H54 (cell line): ENCODE measurements at places on chromosomes 11 and 22.

- peak; percentile 7 for DNase-seq
Observed at GRCh38 chr22:32311551-32312071, 46.1 kb upstream of the RFPL3 start.

- DNase-seq, result peak; percentile 49
Observed at GRCh38 chr22:37546437-37547250, 13.6 kb upstream of the CDC42EP1 start.

DNA sequence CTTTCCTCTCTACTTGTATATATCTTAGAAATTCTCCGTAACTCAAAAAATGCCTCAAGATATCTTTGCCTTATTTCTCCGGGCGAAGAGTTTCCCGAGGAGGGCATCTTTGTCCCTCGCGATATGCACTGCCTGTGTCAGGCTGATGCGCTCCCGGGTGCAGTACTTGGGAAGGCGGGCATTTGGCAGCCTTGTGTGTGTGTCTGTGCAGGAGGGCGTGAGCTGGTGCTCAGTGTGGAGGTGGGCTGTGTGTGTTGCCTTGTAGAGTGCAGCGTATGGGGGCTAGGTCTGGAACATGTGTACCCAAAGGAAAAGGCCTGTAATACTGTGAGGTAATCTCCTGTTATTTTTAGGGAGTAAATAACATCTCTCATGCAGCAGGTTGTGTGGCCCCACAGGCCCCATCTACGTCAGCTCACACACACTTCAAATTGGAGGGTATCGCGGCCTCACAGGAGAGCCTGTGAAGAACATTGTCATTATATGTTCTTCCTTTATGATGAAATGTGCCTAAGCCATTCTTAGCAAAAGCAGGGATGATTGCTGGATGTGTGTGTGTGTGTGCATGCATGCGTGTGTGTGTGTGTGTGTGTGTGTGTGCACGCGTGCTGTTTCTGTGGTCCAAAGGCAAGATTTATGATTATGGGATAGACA lies 77.5 kb downstream of the KCNJ1 start:
- no peak for DNase-seq

- no peak for DNase-seq
Observed at GRCh38 chr22:48891688-48892577, 935.7 kb downstream of the BRD1 start.

GRCh38 chr11:2701230-2701629 lies 1.4 kb upstream of the KCNQ1OT1 start:
- no peak for DNase-seq

- DNase-seq, result peak; percentile 17
Observed at GRCh38 chr11:18748766-18749365, 22.9 kb upstream of the IGSF22 start.

- DNase-seq, result no peak
Observed at GRCh38 chr22:19965771-19966709, 24.4 kb upstream of the TXNRD2 start.

DNA sequence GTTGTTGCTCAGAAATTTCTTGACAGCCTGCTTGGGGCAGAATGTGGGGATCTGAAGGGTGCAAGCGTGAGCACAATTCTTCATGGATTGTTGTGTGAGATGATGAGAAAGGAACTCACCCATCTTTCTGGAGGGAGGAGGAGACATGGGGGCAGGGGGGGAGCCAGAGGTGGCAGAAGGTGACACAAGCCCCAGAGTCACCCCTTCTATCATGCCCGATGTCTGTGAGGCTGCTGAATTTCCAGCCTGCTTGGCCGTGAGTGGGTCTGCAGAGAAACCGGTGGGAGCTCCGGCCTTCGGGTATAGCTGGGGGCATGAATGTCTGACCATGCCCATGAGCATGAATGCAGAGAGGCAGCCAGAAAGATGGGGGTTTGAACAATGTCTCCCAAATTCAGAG lies 870.7 kb downstream of the TBC1D22A start:
- DNase-seq, result no peak

- DNase-seq, result no peak
Observed at GRCh38 chr11:43790444-43790794, 90.2 kb upstream of the ALKBH3 start.

DNA sequence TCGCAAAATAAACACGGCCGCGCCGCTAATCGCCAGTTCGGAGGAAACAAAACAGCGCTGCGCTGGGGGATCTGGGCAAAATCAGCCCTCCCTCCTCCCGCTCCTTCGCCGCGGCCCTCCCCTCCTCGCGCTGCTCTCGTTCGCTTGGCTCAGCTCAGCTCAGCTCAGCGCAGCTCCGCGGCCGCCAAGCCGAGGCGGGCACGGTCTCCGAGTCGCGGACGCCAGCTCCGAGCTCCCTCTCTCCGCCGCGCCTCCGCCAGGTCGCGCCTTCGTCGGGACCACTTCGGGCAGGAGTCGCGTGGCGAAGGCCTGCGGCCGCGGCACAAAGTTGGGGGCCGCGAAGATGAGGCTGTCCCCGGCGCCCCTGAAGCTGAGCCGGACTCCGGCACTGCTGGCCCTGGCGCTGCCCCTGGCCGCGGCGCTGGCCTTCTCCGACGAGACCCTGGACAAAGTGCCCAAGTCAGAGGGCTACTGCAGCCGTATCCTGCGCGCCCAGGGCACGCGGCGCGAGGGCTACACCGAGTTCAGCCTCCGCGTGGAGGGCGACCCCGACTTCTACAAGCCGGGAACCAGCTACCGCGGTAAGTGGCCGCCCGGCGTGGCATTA lies at the start of gene SPON1:
Gene SPON1, plus strand, starts transcription at position 162 of the 607 bp plus-strand sequence. Its CDS starts 182 bp downstream, at position 344.
- DNase-seq, result no peak
